Activated T-cell treated with anti-CD3 and anti-CD28 coated beads, Interleukin-2, amount 50 U/mL, for 72 hours (primary cell): ENCODE measurements at places on chromosomes 16 and 17.

DNA sequence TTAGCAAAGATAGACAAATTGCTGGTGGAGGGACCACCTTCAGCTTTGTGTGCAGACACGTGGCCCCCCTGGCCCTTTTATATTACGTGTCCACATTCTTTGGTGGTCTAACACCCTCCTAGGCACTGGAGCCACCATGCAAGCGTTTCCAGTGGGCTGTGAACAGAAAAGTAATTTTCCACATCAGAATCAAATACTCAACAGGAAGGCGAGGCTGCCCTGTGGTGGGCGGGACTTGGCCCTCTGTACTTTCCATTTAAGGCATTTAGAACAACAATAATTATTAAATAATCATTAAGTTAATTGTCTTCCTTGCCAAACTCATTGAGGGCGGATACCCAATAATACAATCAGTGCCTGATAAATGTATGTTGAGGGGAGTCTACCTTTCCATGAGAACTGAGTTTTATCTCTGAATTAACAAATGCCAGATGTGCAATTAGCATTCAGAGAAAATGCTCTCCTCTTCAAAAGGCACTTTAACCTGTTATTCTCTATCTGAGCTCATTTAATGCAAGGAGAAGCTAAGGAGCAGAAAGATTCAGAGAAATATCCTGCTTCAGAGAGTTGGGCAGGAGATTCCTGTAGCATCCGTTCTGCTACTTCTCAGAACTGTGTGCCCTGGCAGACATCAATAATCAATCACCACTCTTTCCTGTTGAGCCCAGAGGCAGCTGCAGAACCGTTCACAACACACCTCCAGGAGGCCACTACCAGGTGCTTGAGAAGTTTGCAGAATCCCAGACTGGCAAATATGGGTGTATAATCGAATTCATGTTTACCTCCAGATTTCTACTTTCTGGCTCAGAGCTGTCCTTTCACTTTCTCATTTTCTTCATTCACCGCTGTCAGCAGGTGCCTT, 109.4 kb downstream of the CMIP start:
- no peak for DNase-seq

DNA sequence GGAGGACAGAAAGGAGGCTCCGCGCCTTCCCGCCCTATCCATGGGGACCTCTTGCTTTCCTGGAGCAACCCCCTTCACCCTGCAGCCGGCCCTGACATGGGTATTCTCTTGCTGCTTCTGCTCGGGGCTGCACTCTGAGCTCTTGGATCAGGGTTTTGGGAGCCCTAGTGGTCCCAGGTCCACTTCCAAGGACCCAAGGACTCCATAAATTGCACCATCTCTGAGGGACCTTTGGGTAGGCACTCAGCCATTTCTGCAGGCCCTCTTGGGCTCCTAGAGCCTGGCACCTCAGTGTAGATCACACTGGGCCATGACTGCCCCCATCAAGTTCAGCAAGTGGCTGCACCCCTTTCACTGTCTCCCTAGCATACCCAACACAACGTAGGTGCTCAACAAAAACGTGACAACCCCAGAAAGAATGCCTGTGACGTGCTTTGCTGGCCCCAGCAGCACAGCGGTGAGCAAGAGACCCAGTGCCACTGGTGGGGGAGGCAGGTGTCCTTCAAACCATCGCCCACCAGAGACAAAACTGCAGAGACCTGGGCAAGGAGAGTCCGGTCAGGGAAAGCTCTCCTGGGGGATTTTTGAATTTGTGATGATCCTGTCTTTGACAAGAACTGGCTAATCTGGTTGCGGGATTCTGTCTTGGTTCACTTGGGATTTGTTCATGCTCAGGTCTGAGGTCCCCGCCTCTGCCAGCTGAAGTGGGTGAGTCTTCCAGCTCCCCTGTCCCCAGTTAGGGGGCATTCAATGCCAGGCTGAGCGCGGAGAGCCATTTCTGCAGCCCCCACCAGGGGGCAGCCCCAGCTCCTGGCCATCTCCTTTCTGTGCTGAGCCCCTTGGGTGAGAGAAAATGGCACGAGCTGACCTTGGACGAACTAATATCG, 2.5 kb upstream of the RAB11FIP4 start:
- DNase-seq = peak; percentile 63

DNA sequence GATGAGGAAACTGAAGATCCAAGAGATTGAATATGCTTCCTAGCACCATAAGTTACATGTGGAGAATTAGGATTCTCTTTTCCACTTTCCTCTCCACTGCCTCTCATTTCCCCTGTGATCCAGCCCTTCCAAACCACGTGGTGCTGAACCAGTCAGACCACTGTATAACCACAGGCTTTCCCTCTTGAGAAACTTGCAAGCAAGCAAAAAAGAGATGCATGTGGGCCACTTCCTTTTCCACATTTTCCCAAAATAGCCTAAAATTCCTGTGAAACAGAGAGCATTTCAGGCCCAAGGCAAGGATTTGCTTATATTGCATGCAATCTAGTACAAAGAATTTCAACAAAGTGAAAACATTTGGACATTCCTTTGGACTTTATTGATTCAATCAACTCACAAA, 59.3 kb upstream of the KSR1 start:
- DNase-seq = no peak

DNA sequence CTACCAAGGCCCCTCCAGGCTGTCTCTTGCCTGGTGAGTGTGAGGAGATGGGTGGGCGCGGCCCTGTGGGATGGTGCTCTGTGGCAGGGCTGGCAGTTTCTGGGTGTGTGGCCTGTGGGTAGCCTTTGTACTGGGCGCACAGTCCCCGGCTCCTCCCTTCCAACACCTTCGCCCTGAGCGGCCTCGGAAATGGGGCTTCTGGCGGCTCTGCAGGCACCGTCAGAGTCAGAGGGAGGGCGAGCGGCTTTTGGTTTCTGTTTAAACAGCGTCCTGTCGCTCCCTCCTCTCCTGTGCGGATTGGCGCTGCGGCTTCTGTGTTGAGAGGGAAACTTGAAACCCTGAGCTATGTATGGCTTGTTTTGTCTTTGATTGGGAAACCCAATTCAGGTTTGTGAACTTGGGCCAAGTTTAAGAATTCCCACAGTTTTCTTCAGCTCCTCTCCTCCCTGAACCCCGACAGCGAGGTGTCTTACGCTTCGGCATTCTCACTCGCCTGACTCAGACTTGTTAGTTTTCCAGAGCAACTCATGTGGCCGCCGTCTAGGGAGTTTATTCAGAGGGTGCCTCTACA, 8.3 kb upstream of the ZNF750 start:
- DNase-seq = peak; percentile 30

GRCh38 chr16:70157477-70158260, 15.9 kb upstream of the CLEC18C start:
- DNase-seq = no peak

- DNase-seq = no peak
These were observed 3.1 kb downstream of the CBLN1 start for GRCh38 chr16:49278567-49278827.

- DNase-seq = no peak
These were observed 50.3 kb upstream of the BRD7 start for GRCh38 chr16:50419116-50419515.

- DNase-seq = peak; percentile 41
These were observed 428 bp upstream of the ANTKMT start for GRCh38 chr16:720447-720989.

DNA sequence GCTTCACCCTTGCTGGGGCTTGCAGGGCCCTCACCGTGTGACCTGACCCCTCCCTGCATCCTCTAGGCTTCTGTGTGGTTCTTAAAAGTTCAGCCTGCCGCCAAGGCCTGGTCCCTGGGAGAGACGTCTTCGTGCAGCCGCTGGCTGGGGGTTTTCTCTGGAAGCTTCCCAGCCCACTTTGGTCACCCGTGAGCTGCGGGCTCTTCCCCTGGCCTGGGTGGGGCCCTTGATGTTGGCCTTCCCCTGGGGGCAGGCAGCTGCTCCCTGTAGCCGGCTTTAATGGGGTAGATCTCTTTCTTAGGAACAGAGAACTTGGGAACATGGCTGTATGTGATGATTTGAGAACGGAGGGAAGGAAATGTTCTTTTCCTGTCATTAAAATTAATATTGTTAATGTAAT, 32.7 kb downstream of the ZNF750 start:
- DNase-seq = no peak

GRCh38 chr16:2977440-2977839, 2.8 kb downstream of the PKMYT1 start:
- no peak for DNase-seq

GRCh38 chr17:2063261-2064146, 8.6 kb downstream of the HIC1 start:
- no peak for DNase-seq

GRCh38 chr16:81444448-81445121, at the start of gene CMIP:
CMIP (plus strand) TSS chr16:81444808.
- peak; percentile 89 for DNase-seq

- DNase-seq = no peak
These were observed 8.5 kb upstream of the FBXL19 start for GRCh38 chr16:30914830-30915229.

DNA sequence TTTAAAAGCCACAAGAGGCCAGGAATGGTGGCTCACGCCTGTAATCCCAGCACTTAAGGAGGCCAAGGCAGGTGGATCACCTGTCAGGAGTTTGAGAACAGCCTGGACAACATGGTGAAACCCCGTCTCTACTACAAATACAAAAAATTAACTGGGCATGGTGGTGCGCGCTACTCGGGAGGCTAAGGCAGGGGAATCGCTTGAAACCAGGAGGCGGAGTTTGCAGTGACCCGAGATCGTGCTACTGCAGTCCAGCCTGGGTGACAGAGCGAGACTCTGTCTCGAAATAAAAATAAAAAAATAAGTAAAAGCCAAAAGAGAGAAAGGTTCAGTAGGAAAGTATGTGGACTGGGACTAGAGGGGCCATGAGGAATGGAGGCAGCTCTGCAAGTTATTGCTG, 13.1 kb upstream of the ITGAL start:
- no peak for DNase-seq
